ENCODE measurements at places on chromosomes 4 and X.

DNA sequence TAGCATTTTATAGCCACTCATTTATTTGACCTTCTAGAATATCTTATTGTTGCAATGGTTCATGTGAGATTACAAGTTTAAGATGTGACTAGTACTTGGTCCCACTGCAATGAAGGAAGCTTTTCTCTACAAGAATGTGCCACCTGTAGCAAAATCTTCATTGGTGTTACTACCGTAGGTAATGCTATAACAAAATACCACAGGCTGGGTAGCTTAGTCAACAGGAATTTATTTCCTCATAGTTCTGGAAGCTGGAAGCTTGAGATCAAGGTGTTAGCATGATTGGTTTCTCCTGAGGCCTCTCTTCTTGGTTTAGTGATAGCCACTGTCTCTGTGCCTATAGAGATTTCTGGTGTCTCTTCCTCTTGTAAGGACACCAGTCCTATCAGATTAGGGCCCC, 441.0 kb downstream of the GPM6A start:
- DNase-seq: no peak

GRCh38 chr4:7854697-7855370, 84.8 kb downstream of the AFAP1 start:
- DNase-seq: peak; percentile 50

DNA sequence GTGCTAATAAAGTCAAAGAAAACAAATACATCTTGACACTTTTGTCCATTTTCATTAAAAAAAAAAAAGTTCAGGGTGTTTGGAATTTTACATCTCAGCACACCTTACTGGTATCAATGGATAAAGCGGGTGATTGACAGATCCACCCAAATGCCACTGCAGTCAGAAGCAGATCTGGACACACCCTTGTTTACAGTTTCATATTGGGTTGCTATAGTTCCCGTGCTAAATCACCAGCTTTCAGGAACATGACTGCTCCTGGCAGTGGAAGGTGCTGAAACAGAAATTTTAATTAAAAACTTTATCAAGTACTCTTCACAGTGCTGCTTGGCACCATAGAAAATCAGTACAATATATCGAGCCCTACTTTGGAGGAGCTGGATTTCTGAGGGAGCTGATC, 116.3 kb downstream of the STOX2 start:
- no peak for DNase-seq

GRCh38 chrX:72268597-72269365, 8.3 kb downstream of the RPS4X start:
- DNase-seq: no peak

DNA sequence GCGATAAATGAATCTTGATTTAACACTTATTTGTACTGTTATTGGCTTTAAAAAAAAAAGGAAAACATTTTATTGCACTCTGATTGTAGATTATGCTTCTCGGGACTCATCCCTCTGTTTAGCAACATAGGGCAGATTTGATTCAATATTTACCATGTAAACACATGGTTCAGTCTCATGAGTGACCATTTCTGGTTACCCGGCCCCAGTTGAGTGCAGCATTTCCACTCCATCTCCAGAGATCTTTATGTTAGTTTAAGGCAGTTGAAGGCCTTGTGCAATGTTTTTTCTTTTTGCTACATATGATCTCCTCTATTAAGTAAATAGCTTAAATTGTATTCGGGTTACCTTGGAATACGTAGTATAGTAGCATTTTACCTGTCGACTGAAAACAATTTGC, 143.3 kb upstream of the RPS6KA3 start:
- DNase-seq: no peak

Data from activated naive CD4-positive, alpha-beta T cell treated with anti-CD3 and anti-CD28 coated beads, Interleukin-2, amount 50 U/mL, for 16 hours (primary cell).